ENCODE measurements at places on chromosomes 4 and X.

DNA sequence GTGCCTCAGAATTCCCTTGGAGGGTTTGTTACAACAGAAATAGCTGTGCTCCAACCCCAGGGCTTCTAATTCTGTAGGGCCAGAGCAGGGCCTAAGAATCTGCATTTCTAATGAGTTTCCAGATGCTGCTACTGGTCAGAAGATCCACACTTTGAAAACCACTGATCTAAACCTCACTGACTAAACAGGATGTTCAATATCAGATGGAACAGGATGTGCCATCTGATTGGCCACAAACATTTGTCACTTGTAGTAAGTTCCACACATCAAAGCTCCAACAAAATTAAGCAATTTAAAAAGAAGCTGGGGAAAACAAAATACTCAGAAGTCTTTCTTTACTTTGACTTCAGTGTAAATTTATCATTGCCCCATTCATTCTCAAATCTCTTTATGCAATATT is 14.3 kb downstream of the CASK start:
- no peak for DNase-seq

- DNase-seq, result no peak
Measured at GRCh38 chrX:107894038-107894437, 68.4 kb downstream of the MID2 start.

- DNase-seq, result no peak
Measured at GRCh38 chrX:54067766-54068165, 23.5 kb upstream of the PHF8 start.

DNA sequence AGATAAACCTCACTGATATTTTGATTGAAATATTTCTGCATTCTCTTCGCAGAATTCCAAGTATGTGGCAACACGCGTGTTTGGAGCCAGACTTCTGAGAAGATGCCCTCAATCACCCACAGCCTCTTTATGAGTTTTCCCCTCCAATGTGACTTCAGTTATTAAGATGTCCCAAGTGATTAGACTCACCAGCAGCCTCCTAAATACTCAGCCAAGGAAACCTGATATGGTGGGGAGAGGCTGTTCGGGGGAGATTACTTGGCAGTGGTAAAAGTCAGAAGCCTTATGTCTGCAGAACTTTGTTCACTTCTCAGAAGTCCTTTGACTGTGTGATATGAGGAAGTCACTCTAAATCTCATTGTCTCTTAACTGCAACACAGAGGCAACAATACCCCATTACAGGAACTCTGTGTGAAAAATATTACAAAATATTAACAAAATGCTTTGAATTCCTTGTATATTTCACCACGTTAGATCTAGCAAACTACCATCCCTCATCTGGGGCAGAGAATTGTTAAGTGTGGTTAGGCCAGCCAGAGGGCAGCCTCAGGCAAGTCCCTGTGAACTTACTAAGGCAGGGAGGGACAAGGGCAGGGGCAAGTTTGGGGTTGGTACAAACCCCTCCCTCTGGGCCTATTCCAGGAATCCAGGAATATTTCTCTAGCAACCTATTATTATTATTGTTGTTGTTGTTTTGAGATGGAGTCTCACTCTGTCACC is 151.4 kb upstream of the USP9X start:
- DNase-seq, result no peak

Measured in glutamatergic neuron (in vitro differentiated cells).